ENCODE measurements at places on chromosomes 12 and 14.

GRCh38 chr12:72676556-72676955, 404.4 kb downstream of the TRHDE start:
- no peak for DNase-seq

DNA sequence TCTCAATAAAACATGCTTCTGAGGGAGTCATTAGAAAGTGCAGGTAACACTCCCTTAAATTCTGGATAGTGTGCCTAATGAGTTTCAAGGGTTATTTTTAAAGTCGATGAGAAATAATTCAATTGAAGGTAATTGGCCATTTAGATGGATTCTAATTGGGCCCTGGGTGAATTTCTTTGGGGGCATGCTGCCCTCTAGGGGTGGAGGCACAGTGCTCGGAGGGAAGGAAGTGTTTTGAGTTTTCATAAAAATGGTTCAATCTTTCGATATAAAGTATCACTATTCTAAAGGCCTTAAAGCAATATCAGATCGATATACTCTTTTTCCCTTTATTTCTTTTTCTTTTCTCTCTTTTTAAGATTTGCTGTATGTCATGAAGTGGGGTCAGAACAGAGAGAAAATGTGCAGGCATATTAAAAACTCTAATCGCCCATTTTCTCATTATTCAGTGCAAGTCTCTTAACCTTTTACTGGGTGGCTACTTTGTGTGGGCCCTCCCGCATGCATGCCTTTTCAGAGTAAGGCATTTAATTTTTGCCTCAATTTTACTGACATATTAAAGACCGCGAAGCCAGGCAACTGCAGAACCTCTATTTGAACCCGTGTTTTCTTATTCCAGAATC, 25.5 kb downstream of the NKX2-8 start:
- peak; percentile 22 for DNase-seq

GRCh38 chr12:17579205-17580026, 510.6 kb downstream of the RERGL start:
- DNase-seq, result peak; percentile 42

- DNase-seq, result no peak
These were observed 31.9 kb upstream of the FOS start for GRCh38 chr14:75246546-75247285.

- DNase-seq, result no peak
These were observed 100.1 kb downstream of the PIK3C2G start for GRCh38 chr12:18361433-18361832.

GRCh38 chr12:47725893-47726292, 603 bp upstream of the ENDOU start:
- DNase-seq, result no peak

GRCh38 chr12:123151457-123152454, 866 bp upstream of the PITPNM2 start:
- DNase-seq, result no peak

DNA sequence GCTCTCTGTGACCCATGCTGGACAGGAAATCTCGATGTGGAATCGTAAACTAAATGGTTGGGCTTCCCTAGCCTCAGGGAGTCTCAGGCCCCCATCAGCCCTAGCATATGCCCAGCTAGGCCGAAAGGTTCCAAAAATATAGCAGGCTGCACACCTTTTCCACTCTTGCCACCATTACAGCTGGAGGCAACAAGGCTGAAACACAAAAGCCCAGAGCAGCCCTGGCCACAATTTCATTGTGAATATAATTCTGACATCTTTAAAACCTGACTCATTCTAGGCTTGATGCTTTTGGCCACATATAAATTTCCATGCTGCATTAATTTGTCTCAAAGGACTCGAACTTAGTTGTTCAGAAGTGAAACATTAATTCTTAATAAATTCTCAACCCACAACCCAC, 382.2 kb downstream of the GRIN2B start:
- no peak for DNase-seq

- no peak for DNase-seq
These were observed 43.3 kb downstream of the TSPAN11 start for GRCh38 chr12:30969606-30970395.

DNA sequence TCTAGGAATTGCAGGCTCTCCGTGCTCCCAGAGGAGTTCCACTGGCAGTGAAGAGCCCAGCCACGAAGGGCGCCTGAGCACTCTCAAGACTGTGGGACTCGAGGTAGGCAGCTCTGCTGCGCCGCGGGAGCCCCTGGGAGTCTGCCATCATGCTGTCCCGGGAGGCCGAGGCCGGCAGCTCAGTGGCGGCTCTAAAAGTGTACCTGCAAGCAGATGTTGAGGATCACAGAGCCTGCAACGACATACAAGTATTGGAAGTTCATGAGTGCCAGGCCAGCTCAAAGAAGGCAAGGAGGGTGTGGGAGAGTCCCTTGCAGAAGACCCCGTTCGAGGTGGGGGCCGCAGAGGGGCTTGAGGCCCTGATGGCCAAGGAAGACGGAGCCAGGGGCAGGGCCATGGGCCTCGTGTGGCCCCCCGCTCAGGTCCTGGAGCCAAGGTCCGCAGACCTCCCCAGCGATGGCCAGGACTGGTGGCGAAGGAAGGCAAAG, 62.7 kb downstream of the MUCL1 start:
- no peak for DNase-seq

DNA sequence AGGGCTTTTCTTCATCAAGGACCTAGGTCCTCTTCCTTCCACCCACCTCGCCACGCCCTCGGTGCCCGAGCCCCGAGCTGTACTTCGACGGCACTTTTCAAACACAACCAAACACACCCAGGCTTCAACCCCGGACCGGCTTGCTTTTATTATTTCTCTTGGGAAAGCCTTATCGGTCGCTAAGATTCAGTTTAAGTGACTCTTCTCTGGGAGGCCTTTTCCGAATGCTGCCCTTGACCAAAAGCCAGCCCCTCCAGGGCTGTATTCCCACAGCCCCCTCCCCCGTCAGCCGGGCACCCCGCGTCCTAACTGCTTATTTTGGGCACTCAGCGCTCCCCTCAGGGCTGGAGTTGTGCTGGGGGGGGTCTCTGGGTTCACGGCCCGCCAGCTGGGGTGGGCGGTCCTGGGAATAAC, 644 bp upstream of the PPP4R4 start:
- DNase-seq, result no peak

- no peak for DNase-seq
These were observed 13.0 kb downstream of the ZFP36L1 start for GRCh38 chr14:68779761-68780323.

- no peak for DNase-seq
These were observed 90.0 kb upstream of the EIF5 start for GRCh38 chr14:103243764-103244737.

- no peak for DNase-seq
These were observed 339.3 kb downstream of the DAD1 start for GRCh38 chr14:22249770-22250169.

DNA sequence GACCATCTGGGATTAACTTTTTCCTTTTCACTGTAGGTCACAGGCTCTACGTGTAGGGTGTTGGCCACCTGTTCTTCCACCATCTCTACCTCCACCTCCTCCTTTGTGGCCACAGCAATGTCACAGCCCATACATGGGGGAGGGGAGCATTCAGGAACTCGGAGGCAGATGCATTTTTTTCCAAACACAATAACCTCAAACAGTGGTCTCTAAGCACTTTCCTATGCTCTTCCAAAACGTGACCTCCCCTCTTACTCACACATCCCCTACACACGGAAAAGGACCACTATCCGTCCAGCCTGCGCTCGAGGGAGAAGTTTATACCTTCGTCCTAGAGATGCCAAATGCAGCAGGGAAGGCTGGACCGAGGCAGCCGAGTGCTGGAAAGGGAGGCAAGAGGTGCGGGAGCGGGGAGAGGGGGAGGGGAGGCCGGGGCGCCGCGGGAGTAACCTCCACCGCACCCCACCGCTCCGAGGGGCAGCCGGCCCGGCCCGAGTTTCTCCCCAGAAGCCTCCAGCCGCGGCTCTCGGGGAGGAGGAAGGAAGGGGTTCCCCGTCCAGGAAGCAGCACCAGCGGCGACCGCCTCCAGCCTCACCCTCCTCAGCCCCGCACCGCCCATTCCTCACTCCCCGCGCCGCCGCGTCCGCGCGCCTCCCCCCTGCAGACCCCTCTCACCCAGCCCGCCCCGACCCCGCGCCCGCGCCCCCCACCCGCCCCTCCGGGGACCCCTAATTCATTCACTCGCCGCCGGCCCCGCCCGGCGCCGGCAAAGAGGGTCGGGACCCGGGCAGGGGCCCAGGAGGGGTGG, 594 bp downstream of the KRAS start:
- no peak for DNase-seq

DNA sequence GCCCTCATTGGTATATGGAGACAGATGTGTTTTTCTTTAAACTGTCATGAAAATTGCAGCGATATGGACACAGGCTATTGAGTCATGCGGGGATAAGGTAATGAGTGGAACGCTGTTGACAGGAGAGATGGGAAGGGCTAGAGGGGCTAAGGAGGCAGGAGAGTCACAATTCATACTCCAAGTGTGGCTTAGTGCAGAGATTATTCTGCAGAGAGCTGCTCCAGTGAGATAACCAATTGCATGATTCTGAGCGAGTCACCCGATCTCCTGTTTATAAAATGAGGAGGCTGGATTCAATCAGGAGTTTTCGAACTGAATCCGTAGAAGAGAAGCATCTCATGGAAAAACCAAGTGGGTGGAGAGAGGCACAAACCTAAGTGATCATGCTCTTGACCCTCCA, 106.4 kb upstream of the PLEKHG7 start:
- no peak for DNase-seq

DNA sequence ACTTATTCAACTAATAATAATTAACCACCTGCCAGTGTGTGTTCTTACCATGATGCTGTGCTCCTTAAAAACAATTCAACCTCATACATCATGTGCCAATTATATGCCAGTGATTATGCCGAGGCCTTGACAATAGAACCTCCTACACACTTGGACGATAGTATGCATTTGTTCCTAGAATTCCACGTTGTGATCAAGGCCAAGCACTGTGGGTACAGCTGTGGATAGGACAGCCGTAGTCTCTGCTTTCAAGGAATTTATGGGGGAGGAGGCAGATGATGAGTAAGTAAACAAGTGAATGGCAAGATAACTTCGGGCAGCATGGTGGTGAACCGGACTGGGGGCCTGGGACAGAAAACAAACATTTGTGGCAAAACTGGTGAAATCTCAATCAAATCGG, 18.0 kb upstream of the MYO1H start:
- DNase-seq, result no peak

GRCh38 chr14:73720636-73721035, 6.5 kb upstream of the PNMA1 start:
- no peak for DNase-seq

DNA sequence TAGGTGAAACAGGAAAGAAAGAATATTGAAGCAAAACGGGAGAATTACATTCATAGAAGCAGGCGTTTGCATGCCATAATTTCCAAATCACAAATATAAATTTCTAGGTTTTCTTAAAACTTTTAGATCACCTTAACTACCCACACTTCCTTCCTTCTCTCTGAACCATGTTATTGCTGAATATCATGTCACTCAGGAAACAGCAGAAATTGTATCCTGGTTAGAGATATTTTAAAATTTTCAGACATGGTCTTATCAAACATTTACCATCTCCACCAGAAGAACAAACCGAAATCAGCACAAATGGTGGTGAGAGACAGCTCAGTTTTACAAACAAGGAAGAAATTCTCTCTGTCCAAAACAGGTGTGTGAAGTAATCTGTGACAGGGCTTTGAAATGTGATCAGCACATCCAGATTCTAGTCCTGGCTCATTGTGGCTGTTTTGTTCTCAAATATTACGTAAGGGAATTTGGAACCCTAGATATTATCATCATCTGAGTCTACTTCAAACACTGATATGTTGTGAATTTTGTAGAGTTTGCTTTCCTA, 16.3 kb downstream of the TESPA1 start:
- no peak for DNase-seq

GRCh38 chr14:35576260-35576659, 42.3 kb downstream of the INSM2 start:
- no peak for DNase-seq

DNA sequence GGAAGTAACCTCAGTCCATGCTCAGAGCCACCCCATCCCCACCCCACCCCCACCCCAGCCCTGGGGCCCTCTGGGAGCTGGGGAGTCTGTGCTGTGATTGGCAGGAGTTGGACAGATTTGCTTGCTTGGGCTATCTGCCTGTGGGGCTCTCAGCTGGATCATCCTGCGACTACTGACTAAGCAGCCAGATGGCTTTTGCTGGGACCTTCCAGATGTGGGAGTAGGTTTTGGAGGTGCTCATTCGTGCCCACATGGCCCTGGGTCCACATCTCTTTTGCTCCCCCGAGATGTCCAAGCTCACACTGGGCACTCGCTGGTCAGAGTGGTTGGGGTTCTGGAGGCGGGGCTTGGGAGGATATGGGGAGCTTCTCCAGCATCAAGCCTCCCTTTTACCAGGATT, 138.9 kb downstream of the TSPAN9 start:
- no peak for DNase-seq

DNA sequence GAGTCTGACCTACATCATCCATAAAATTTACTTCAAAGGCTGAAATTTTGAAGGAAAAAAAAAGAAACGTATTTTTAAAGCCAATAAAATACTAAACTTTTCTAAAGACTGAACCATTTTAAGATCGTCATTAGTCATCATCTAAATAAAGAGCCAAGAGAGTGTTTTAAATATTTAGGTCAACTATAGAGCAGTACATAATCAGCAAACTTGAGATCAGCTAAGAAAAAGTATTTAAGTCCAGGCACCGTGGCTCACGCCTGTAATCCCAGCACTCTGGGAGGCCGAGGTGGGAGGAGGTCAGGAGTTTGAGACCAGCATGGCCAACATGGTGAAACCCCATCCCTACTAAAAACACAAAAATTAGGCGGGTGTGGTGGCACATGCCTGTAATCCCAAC, 35.5 kb downstream of the HECTD1 start:
- no peak for DNase-seq

DNA sequence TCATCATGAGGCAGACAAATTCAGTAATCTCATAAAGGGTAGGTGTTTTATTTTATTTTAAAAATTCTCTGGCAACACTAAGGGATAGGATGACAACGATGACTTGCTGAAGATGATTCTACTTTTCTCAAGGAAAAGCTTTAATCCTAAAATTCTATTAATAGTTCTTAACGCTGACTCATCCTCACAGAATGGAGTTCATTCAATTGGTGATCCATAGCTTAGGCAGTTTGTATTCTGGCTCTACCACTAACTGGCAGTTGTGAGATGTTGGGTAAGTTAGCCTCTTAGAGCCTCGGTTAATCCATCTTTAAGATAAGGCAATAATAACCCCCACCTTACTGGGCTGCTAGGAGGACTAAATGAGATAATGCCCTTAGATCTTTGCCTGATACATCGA, 116.3 kb downstream of the RTN1 start:
- no peak for DNase-seq

- DNase-seq, result no peak
These were observed 21.1 kb upstream of the KCNA5 start for GRCh38 chr12:5022465-5023061.

DNA sequence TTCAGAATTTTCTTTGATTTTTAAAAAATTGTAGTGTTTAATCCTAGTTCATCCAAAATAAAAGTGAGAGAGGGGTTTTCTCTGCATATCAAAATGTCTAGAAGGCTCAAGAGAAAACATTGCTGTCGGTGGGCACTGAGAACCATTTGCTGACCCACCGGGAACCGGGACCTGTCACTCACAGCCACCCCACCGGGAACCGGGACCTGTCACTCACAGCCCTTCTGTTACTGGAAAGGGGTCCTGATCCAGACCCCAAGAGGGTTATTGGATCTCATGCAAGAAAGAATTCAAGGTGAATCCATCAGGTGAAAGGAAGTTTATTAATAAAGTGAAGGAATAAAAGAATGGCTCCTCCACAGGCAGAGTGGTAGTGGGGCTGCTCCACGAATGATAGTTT, 106.0 kb upstream of the SFSWAP start:
- DNase-seq, result no peak

- DNase-seq, result no peak
These were observed 311.1 kb downstream of the SLC6A15 start for GRCh38 chr12:84601483-84601882.
